ENCODE measurements at places on chromosomes 13 and 19.
A peak's percentile ranks its signal among the peaks of the same experiment; 100 is the strongest.

DNA sequence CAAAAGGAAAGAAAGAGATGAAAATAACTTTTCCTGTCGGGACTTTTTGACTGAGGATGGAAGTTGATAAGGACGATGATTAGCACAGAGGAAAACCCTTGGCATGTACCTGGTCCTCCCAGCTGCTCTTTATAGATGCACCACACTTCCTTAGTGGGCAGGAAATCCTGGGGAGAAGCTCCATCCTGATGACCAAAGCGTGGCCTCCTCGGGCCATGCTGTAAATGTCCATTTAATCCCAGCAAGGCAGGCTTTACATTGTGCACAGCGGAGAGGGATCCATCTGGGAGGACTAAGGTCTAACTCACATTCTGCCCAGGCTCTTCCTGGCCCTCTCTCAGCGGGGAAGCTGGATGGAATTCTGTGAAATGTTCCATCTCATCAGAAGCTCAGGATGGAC, 113.5 kb downstream of the COL4A2 start:
- DNase-seq: no peak

- DNase-seq: no peak
These were observed 58.3 kb upstream of the CSNK1A1L start for GRCh38 chr13:37163641-37164265.

GRCh38 chr19:15629003-15629880, 11.5 kb upstream of the CYP4F3 start:
- peak; percentile 93 for DNase-seq

GRCh38 chr13:75216038-75216437, 265.9 kb downstream of the TBC1D4 start:
- DNase-seq: no peak

All from activated T-cell treated with anti-CD3 and anti-CD28 coated beads, Interleukin-2, amount 50 U/mL, for 48 hours (primary cell).